Upper lobe of right lung (tissue), 1 donor: ENCODE measurements at places on chromosomes 3 and 15. TPM values are rescaled to one million over a fixed set of nuclear protein-coding genes. Genes with fewer than 3 reads are reported as not detected.

Gene CYP8B1
- total RNA-seq = not detected

Gene CHRNA5
- total RNA-seq = 1.2 TPM

Gene DPPA2
- not detected for total RNA-seq

DNA sequence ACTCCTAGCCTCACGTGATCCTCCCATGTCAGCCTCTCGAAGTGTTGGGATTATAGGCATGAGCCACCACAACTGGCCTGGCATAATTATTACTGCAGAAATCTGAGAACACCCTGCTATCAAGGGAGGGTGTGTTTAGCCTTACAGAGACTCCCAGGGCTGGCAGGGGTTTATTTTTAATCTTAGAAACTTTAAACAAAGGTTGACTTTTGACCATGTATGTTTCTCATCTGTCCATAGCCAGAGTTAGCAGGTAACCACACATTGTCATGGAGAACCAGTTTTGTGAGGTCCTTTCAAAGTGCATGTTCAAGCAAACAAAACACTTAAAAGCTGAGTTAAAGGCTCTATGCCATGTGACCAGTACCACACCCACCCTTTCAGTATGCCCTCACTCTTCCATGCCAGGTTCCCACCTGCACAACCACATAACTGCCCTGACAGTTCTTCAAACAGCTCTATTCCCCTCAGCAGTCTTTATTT is 11.1 kb downstream of the SIAH2 start:
- H3K27me3 ChIP-seq = no peaks in the 10 kb centered on the region
- no peak for DNase-seq
- no peak overlapping the region for H3K4me3 ChIP-seq
- no peaks in the 10 kb centered on the region for H3K36me3 ChIP-seq
- H3K4me1 ChIP-seq = peaks cover 44% of the 10 kb centered on the region
- H3K27ac ChIP-seq = peak overlapping the region; percentile 53

GRCh38 chr15:66936109-66936860 is 129.1 kb upstream of the SMAD3 start:
- no peaks in the 10 kb centered on the region for H3K27me3 ChIP-seq
- H3K27ac ChIP-seq = peak overlapping the region; percentile 51
- H3K4me3 ChIP-seq = peak overlapping the region; percentile 42
- DNase-seq = no peak
- H3K4me1 ChIP-seq = peaks cover 20% of the 10 kb centered on the region
- H3K36me3 ChIP-seq = no peaks in the 10 kb centered on the region

DNA sequence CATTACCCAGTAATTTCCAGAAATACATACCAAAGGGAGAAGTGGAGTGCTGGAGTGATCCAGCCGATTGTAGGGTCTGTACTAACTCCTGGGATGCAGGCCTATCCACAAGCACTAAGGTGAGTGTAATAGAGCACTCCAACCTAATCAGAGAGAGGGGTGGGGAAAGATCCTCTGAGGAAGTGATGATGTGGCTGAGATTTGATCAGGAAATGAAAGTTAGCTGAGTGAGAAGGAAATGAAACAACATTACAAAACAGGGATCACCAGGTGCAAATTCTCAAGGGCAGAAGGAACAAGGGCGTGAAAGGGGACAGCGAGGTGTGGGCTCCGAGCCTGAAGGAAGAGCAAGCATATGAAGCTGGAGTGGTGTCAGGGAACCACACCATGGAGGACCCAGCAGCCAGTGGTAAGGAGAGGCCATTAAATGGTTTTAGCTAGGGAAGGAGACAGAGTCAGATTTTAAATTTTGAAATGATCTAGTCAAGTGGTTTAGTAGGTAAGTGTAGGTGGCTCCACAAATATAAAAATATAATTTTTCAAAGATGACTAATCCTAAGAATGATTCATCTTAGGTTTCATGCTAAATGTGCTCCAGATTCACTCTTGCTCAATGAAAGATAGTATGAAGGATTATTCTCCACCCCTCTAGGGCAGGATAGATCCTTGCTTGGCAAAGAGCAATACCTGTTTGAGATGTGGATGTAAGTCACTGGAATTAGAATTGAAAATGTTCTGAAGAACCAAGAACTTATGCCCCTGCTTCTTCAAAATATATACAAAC is 348.7 kb downstream of the TBL1XR1 start:
- DNase-seq = no peak
- H3K4me3 ChIP-seq = no peak overlapping the region
- H3K36me3 ChIP-seq = no peaks in the 10 kb centered on the region
- no peak overlapping the region for H3K27ac ChIP-seq
- H3K4me1 ChIP-seq = no peaks in the 10 kb centered on the region

GRCh38 chr3:127064391-127065137 is 81.6 kb downstream of the PLXNA1 start:
- H3K4me3 ChIP-seq = no peak overlapping the region
- H3K4me1 ChIP-seq = no peaks in the 10 kb centered on the region
- H3K27me3 ChIP-seq = no peaks in the 10 kb centered on the region
- peak; percentile 39 for DNase-seq
- H3K27ac ChIP-seq = no peak overlapping the region
- H3K36me3 ChIP-seq = no peaks in the 10 kb centered on the region

- H3K4me1 ChIP-seq = no peaks in the 10 kb centered on the region
- H3K4me3 ChIP-seq = no peak overlapping the region
Measured at GRCh38 chr3:9105421-9105820, 142.1 kb upstream of the RAD18 start.

DNA sequence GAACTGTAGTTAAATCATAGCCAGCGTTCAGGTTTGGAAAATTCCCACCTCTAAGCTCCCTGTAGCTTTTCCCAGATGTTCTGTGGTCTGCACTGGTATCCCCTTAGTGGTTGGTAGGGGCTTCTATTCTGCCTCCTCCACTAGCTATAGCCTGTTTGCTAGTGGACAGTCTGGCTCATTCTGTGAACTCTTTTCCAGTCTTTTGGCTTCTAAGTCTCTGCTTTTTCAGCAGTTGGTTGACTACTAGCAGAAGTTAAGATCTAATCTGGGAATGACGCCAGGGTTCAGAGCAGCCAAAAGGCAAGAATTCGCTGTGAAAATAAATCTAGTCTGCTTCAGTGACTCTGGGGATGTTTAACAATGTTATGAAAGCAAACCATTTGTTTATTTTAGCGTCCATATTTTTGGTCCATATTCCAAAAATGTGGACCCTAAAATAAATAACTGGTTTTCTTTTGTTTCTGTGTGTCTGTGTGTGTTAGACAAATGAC is 73.7 kb upstream of the WDR72 start:
- H3K27ac ChIP-seq = no peak overlapping the region
- no peaks in the 10 kb centered on the region for H3K36me3 ChIP-seq
- no peak overlapping the region for H3K4me3 ChIP-seq
- DNase-seq = no peak
- H3K4me1 ChIP-seq = no peaks in the 10 kb centered on the region
